Bronchial epithelial cell (primary cell): ENCODE measurements at places on chromosomes 6 and 20.

DNA sequence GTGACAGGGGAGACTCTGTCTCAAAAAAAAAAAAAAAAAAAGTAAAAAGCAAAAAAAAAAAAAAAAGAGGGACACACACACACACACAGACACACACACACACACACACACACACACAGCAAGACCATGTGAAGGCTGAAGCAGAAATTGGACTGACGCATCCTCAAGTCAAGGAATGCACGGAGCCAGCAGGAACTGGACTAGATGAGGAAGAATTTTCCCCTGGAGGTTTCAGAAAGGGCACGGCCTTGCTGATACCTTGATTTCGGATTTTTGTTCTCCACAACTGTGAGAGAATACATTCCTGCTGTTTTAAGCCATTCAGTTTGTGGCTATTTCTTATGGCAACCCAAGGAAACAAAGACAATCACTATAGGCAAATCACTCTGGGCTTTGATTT lies 176.9 kb upstream of the SALL4 start:
- no peak for DNase-seq

GRCh38 chr6:88141561-88142296 lies 24.4 kb downstream of the CNR1 start:
- DNase-seq, result no peak

DNA sequence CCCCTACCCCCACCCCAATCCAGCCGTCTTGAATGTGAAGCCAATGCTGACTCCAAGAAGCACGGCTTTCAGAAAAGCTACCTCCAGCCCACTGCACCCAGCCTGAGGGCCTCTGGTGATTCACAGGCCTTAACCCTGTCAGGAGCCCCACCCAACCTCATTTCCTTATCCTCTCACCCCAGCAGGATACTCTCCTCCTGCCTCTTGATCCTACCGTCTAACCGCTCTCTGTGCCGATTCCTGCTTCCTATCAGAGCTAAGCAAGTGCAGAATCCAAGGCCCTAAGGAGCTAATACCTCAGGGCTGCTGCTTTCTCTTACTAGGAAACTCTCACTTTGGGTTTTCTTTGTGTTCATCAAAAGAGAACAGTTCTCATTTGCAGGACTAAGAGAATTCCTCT lies 47.2 kb downstream of the TRERF1 start:
- DNase-seq, result peak; percentile 90

GRCh38 chr6:3282476-3283236 lies 23.9 kb downstream of the PSMG4 start:
- DNase-seq, result no peak

DNA sequence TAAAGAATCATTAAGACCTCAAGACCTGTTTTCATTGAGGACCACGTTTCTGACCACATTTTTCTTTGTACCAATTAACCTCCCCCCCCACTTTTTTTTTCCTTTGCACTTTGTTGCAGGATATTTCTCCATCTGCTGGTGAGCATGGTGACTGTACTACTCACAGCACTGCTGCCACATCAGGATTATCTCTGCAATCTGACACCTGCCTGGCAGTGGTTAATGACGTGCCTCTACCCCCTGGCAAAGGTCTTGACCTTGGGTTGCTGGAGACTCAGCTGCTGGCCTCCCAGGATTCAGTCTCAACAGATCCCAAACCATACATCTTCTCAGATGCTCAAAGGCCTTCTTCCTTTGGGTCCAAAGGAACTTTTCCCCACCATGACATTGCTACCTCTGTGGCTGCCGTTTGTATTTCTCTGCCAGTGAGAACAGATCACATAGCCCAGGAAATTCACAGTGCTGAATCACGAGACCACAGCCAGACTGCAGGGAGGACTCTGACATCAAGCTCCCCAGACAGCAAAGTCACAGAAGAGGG lies 46.6 kb upstream of the EDN3 start:
- no peak for DNase-seq
